Activated T-helper 9 cell treated with anti-CD3 and anti-CD28 coated beads, Interleukin-2, amount 50 U/mL, for 16 hours (primary cell): ENCODE measurements at places on chromosomes 2 and 18.

DNA sequence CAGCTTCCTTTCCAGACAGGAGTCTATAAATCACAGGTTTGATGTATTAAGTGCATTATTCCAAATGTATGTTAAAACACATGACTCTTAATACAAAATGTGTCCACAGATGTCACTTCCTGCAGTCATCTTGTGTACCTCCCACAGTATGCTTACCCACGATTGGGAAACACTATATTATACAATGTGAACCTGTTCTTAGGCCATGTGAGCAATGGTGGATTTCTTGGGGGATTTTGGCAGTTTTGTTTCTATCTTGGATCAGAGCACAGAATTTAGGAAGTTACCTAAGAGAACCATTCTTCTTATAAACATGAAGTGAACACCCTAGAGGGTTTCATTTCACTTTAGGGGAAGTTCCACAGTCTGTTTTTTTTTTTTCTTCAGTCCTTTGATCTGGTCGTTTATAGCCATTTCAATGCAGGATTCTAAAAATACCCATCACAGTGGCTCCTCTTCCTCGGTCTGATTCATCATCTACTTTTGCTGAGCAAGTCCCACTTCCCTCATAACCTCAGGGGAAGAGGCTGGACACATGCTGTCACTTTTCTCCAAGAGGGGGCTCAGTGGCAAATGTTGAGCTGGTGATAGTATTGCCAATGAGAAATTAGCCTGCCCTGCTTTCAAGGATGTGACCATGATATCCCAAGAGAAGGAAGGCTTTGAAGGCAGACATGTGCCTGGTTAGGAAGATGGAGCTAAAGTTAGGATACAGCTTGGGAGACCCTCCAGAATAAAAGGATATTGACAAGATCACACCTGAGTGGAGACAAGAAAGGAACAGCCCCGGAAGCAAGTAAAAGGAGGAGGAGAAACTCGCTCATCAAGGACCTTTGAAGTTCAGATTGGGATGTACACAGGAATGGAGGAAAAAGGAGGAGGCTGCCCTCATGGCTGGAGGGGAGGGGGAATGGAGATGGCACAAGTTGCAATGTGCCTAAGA lies 22.6 kb downstream of the PLEK start:
- no peak for DNase-seq

- no peak for DNase-seq
Observed at GRCh38 chr2:68689553-68690537, 44.8 kb upstream of the ARHGAP25 start.

GRCh38 chr2:173631127-173631460 lies 276.4 kb downstream of the CDCA7 start:
- DNase-seq = no peak

DNA sequence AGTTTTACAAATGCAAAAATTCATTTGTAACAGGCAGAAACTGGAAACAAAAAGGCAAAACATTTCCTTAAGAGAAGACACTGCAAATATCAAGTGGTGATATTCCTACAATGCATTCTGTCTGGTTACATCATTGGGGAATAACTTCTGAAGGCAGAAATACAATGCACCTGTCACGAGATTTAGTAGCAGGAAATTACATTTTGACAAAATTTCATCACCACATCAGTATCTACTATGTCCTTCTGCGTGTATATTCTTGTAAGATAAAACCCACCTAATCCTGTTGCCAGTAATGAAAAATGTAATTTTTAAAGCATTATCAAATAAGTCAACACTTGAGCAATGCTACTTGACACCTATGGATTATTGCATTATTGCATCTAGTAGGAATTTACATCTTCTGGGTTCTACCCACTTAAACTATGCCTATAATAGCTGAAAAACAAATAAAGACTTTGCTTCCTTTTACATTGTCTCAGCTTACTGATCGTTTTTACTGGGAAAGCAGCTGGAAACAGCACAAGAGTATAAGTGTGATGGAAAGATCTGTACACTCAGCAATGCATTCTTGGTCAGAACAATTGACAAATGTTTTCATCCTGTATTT lies 59.5 kb downstream of the IRS1 start:
- no peak for DNase-seq

- DNase-seq = no peak
Observed at GRCh38 chr2:174815526-174815925, 51.3 kb upstream of the CHRNA1 start.

DNA sequence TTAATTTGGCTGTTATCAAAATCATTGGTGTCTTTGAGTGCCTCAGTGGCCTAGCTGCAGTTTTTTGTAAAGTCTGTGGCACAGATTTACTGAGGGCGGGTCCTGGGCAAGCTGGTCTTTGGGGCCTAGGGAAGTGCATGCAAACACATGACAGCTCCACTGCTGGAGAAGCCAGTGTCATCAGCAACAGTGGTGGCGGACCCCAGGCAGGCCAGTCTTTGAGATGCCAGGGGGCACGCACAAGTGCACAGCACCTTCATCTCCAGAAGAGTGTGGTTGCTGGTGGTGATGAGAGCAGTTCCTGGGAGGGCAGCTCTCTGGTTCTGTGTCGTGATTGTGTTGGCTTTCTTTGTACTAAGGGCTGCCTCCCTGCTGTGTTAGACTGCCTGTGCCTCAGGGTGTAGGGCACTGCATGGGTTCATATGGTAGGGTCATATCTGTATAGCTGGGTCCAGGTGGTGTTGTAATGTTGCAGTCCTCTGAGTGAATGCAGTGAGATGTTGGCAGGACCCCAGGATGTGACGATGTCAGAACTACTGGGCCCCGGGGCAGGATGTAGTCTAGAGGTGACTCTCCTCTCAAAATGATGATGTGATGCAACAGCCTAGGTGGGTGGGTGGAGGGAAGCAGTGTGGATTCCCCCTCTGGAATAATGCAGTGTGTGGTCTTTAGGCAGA lies 646.7 kb upstream of the CDH2 start:
- DNase-seq = no peak
